NCI-H2107 (cell line): ENCODE measurements at places on chromosomes 4 and X.

- no peak for DNase-seq
These were observed 46.8 kb downstream of the SULT1B1 start for GRCh38 chr4:69713593-69713992.

- DNase-seq: no peak
These were observed 104.4 kb downstream of the EFHC2 start for GRCh38 chrX:44239036-44239435.

GRCh38 chr4:82124365-82124764 lies 249.4 kb downstream of the HNRNPD start:
- DNase-seq: no peak

- DNase-seq: peak; percentile 38
These were observed 570 bp downstream of the WDR44 start for GRCh38 chrX:118346258-118347094.
